ENCODE measurements at places on chromosomes 13 and 19. TPM values are rescaled to one million over a fixed set of nuclear protein-coding genes. Genes with fewer than 3 reads are reported as not detected.

The ZNF699 gene
- total RNA-seq, result 13.4 TPM

The ZNF30 gene
- 1.1 TPM for total RNA-seq

The IGFL2 gene
- not detected for total RNA-seq

The OR10H1 gene
- total RNA-seq, result 0.08 TPM

The LAIR1 gene
- 14.4 TPM for total RNA-seq

The POU2F2 gene
- 19.9 TPM for total RNA-seq

The ELSPBP1 gene
- not detected for total RNA-seq

The ZNF600 gene
- total RNA-seq, result 11.2 TPM

The SIGLEC8 gene
- not detected for total RNA-seq

The RABAC1 gene
- 102 TPM for total RNA-seq

The TMEM255B gene
- total RNA-seq, result 1.0 TPM

The FXYD3 gene
- total RNA-seq, result not detected

The RASIP1 gene
- total RNA-seq, result 0.56 TPM

The KLK15 gene
- total RNA-seq, result not detected

The FGF9 gene
- total RNA-seq, result 2.2 TPM

The SYDE1 gene
- total RNA-seq, result 0.22 TPM

The ZSWIM9 gene
- total RNA-seq, result 2.5 TPM

The CDX2 gene
- not detected for total RNA-seq

The B3GNT8 gene
- 1.2 TPM for total RNA-seq

The OR7C1 gene
- not detected for total RNA-seq

The CTXN1 gene
- total RNA-seq, result not detected

The CEBPG gene
- 15.5 TPM for total RNA-seq

The OR2Z1 gene
- not detected for total RNA-seq

The ZNF558 gene
- total RNA-seq, result 23.3 TPM

Data from CD4-positive, alpha-beta T cell (primary cell).